ENCODE measurements at places on chromosomes 4 and X.

GRCh38 chr4:147160908-147161513 is 215.3 kb upstream of the TTC29 start:
- peak; percentile 31 for DNase-seq

DNA sequence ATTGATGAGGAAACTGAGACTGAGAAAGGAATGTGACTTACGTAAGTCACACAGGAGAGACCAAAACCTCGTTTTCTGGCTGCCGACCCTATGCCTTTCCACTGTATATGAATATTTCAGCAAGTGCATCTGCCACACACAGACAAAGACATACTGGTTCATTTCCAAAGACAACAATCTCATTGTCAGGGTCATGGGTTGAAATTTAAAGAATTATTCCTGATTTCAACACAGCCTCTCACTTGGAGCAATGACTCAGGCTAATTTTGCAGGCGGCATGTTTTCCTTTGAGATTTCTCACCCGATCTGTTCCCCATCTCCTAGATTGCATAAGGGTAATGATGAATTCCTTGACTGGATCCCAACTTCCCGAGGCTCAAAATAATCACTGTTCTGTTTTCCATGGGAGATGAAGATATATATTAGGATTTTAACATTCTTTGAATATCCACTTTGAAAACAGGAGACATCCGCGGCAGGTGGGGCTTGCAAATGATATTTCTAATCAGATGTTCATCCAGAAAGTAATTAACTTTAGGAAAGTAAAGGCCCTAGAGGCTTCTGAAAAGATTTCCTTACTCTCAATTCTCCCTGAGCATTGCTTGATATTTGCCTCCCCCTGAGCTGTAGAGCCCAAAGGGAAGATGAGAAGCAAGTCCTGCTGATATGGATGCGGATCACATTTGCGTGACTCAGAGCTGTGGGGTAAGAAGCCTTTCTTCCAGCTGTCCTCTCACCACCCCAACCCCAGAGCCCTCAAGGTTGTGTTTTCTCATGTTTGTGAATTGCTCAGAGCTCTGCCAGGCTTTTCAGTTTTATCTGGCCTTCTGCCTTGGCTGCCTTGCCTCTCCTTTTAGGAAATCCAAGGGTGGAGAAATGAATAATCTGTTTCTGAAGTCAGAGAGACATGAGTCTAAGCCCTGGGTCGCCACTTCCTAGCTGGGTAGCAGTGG is 361.1 kb upstream of the BOD1L1 start:
- DNase-seq = no peak

GRCh38 chr4:3201718-3202702 is 46.9 kb upstream of the MSANTD1 start:
- no peak for DNase-seq

GRCh38 chrX:66918511-66918910 is 279.6 kb upstream of the EDA2R start:
- DNase-seq = no peak

GRCh38 chr4:67712000-67712625 is 11.2 kb upstream of the UBA6 start:
- DNase-seq = no peak

GRCh38 chr4:42083816-42084215 is 68.6 kb downstream of the BEND4 start:
- no peak for DNase-seq

GRCh38 chrX:154072192-154072591 is 25.3 kb downstream of the MECP2 start:
- DNase-seq = no peak

DNA sequence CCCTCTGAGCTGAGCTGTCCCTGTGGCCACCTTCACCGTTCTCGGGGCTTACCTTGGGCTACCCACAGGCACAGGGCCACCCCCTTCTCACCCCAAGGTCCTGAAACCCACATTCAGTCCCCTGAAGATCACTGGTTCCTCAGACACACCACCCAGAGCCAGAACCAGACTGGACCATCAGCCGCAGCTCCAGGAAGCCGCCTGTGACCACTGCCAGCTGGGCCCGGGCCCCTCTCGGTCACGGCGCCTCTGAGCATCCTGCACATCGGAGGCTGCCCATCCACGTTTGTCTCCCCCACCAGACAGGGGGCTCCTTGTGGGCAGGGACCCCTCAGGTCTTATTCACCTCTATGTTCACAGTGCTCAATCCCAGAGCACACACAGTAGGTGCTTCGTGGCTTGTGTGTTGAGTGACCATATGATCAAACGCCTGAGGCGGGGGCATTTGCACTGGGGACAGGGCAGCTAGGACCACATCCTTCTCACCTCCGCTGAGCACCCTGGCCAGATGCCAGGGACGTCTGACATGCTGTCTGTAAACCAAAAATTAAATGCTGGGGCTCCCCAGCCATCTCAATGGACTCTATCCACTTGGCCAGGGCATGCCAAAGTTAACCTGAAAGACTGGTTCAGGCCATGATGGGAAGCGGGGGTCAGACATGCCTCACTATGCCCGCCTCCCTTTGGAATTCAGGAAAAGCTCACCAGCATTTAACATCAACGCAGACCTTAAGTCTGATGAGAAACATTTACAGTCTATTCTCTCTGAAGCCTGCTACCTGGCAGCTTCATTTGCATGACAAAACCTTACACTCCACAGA is 109.4 kb upstream of the AFAP1 start:
- DNase-seq = no peak

GRCh38 chr4:189001283-189001970 is 862.2 kb downstream of the TRIML1 start:
- no peak for DNase-seq

DNA sequence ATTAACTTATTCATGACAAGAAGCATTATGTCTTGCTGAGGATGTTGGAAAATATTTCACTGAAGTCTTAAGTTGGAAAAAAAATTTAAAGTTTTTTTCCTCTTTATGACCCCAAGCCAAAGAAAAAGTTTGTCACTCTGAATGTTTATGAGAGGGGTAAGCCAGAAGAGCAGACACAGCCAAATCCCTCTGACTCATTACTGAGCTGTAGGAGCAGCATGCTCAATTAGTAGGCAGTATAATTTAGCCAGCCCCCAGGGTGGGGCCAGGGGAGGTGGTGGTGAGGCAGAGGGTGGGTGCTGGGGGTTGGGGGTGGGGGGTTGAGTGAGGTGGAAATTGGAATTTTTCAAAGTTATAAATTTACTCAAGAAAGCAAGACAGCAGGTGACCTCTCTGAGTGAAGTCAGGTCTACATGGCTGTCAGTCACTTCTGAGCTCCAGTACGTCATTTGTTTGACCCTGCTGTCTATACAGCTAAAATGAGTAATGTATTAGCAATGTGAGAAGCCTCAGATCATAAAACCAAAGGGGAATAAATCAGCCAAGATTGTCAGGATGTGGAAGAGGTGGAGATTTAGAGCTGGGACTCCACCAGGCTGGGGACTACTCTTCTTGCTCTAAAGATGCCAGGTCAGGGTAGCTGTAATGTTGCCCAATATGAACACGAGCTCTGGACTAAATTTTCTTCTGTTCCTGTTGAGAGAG is 98.8 kb upstream of the NDP start:
- DNase-seq = peak; percentile 17

DNA sequence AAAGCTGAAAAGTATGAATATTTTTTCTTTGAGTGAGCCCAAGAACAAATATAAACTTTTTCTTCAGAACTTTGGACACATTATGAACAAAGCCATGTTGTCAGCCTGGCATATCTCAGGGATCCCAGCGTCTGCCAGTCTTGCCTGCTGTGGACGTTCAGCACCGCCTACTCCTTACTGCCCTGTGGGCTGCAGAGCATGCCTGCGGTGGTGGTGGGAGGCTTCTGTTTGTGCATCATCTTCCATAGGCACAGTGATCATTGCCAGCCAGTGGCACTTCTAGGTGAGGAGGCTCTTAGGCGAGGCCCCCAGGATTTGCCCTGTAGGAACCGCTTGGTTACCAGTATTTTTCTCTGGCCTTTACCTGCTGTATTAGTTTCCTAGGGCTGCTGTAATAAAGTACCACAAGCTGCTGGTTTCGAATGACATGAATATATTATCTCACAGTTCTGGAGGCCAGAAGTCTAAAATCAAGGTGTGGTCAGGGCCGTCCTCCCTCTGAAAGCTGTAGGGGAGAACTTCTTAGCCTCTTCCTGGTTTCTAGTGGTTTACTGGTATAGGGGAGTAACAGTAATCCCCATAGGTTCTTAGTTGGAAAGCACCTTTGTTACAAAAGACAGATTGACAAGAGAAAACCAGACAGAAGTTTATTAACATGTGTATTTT is 15.4 kb downstream of the ANXA3 start:
- peak; percentile 17 for DNase-seq

DNA sequence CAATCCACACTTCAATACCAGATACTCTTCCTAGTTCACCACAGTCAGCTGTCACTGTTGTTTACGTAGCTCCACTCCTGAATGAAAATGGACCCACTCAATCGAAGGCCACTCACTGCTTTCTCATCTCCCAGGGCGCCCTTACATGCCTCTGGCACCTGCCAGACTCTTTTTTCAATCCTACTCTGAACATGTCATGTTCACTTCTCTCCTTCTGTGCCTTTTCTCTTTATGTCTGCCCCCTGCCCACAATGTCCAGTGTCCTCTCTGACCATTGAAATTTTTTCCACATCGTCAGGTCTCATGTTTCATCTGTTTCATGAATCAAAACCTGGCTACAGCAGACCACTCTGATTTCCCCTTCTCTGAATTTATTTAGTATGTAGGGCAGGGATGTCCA is 1.3 kb upstream of the MGAT4D start:
- DNase-seq = no peak

- DNase-seq = no peak
These were observed 486.0 kb upstream of the CTSO start for GRCh38 chr4:156439576-156440200.

DNA sequence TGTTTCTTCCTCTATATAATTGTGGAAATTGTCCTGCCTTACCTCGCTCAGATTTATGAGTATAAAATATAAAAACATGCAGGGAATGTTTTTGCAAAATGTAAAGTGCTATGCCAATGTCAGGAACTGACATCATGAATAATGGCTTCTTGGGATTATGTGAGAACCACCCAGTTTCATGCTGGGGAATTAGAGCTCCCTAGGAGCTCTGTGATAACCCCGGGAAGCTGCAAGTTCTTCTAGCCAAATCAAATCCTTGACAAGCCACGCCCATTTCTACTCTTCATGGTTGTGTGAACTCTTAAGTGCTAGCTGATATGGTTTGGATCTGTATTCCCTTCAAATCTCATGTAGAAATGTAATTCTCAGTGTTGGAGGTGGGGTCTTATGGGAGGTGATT is 85.9 kb upstream of the PAK3 start:
- no peak for DNase-seq

- DNase-seq = no peak
These were observed 648.3 kb downstream of the SPRY1 start for GRCh38 chr4:124044867-124045266.

- no peak for DNase-seq
These were observed 43.9 kb upstream of the NEIL3 start for GRCh38 chr4:177265729-177266128.

DNA sequence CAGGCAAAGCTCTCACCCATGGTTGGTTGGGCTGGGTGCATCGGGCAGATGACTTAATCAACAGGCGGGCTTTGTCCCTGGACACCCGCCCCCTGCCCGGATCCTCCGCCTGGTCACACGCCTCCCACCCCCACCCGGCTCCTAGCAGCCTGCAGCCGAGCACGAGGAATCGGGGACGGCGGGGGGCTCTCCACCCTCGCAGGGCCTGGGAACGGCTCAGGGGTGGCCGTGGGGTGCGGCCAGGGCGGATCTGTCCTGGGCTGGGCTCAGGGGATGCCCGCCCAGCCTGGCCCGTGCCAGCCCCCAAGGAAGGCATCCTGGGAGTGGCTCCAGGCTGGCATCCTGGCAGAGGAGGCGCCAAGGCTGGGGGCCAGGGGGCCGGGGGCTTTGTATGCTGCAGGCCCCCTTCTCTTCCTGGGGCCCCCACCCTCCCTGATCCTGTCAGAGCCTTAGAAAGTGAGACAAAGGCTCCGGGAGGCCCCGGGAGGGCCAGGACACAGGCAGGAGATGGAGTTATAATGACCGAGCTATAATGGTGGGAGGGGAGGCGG is 32.5 kb upstream of the FGFR3 start:
- DNase-seq = no peak

GRCh38 chrX:109049416-109049815 is 313.1 kb upstream of the IRS4 start:
- DNase-seq = no peak

DNA sequence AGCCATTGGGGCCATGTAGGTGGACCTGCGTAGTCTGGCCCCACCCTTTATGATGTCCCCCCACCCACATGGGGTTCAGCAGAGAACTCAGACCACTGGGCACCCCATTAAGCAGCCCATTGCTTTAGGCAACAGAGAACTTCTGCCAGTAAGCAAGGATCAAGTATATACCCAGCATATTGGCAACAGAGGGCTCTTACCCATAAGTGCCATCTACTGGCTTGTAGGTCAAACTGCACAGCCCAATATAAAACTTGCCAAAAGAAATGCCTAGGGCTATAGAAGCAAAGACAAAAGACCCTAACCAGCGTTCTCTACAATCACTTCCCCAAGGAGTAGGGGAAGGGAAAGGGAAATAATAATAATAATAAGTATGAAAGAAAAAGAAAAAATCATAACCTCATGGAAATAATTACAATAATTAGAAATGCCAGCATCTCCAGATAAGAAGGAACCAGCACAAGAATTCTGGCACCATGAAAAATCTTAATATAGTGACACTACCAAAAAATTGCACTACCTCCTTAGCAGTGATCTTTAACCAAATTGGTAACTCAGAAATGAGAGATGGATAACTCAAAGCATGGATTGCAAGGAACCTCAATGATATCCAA is 1090.7 kb downstream of the FAT4 start:
- no peak for DNase-seq

DNA sequence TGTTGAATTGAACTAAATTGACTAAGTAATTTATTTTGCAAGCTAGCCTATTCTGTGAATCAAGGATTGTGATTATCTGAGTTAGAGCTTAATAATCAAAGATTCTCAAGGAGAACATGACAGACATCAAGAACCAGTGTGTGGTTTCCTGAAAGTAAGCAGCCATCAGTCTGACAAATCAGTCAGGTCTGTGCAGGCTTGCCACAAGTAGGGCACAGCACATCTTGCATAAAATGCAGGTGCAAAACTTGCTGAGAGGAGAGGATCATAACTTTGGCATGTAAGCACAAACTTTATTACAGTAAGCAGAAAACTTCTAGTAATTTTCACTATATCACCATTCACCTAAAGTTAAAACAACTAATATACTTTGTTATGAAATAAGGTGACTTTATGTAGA is 22.5 kb downstream of the FAM241A start:
- no peak for DNase-seq

DNA sequence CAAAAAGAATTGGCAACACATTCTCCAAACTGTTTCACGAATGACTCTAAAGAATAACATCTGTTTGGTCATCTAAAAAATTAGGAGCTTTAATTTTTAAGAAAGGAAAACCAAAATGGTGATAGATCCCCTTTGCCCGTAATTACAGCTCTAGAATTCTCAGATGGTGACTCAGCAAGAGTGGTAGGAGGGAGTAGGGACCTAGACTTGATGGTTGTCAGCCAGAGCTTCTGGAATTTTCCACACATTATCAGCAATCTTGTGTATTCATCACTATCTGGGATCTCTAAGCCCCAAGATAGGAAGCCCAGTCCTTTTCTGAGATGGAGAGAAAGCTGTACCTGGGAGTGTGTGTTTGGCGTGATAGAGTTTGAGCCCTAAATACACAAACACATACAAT is 103.9 kb upstream of the RAB40AL start:
- no peak for DNase-seq

Measured in kidney (tissue), 22 donors.